Fibroblast of gingiva (primary cell): ENCODE measurements at places on chromosomes 5 and 9.

GRCh38 chr9:77475641-77476473 lies 172.3 kb downstream of the GNA14 start:
- peak; percentile 30 for DNase-seq

GRCh38 chr5:132500931-132501628 lies 10.5 kb upstream of the IRF1 start:
- DNase-seq: peak; percentile 38

- DNase-seq: no peak
These were observed 369.3 kb upstream of the TRPC7 start for GRCh38 chr5:136734628-136735027.

DNA sequence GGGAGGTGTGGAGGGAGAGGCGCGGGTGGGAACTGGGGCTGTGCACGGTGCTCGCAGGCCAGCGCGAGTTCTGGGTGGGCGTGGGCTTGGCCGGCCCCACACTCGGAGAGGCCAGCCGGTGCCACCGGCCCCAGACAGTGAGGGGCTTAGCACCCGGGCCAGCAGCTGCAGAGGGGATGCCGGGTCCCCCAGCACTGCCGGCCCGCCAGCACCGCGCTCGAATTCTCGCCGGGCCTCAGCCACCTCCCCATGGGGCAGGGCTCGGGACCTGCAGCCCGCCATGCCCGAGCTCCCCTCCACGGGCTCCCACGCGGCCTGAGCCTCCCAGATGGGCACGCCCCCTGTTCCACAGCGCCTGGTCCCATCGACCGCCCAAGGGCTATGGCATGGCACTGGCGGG lies 104.6 kb downstream of the GLIS3 start:
- no peak for DNase-seq

DNA sequence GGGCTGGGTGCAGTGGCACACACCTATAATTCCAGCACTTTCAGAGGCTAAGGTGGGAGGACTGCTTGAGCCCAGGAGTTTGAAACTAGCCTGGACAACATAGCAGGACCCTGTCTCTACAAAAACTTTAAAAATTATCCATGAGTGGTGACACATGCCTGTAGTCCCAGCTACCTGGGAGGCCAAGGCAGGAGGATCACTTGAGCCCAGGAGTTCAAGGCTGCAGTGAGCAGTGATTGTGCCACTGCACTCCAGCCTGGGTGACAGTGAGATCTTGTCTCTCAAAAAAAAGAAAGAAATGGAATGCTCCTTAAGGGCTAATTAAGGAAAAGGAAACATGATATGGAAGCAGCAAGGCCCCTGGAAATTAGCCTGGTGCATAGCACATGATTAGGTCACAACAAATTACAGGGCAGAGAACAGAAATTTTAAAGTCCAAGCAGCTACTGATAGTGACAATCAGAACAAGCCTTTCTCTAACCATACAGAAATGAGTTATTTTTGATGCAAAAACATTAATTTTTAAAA lies 19.5 kb downstream of the ANKH start:
- peak; percentile 45 for DNase-seq

- no peak for DNase-seq
These were observed 3.4 kb upstream of the ROPN1L start for GRCh38 chr5:10438301-10438700.

- DNase-seq: peak; percentile 35
These were observed 142.9 kb downstream of the NFIB start for GRCh38 chr9:14170973-14171596.

- peak; percentile 98 for DNase-seq
These were observed 64.5 kb upstream of the ERBIN start for GRCh38 chr5:65861830-65862241.
